ENCODE measurements at places on chromosomes 1 and 21.
A peak's percentile ranks its signal among the peaks of the same experiment; 100 is the strongest.

DNA sequence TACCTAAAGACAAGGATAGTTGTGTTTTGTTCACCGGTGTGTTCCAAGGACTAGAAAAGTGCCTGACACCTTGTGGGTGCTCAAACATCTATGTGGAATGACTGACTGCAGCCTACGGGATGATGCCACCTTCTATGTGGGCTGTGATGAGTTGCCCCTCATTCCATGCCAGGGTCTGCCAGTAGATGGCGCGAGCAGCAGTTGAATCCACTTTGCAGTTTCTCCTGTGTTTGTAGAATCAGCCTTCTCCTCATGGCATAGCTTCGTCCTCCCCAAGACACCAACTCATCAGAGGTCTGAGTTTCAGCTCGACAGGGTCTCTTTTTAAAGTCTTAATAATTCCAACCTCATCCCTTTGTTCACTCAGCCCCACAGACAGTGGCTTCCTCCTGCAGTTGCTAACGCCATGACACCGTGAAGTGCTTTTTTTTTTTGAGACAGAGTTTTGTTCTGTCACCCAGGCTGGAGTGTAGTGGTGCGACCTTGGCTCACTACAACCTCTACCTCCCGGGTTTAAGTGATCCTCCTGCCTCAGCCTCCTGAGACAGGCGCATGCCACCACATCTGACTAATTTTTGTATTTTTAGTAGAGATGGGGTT is 133.7 kb downstream of the CAPN8 start:
- DNase-seq: no peak

DNA sequence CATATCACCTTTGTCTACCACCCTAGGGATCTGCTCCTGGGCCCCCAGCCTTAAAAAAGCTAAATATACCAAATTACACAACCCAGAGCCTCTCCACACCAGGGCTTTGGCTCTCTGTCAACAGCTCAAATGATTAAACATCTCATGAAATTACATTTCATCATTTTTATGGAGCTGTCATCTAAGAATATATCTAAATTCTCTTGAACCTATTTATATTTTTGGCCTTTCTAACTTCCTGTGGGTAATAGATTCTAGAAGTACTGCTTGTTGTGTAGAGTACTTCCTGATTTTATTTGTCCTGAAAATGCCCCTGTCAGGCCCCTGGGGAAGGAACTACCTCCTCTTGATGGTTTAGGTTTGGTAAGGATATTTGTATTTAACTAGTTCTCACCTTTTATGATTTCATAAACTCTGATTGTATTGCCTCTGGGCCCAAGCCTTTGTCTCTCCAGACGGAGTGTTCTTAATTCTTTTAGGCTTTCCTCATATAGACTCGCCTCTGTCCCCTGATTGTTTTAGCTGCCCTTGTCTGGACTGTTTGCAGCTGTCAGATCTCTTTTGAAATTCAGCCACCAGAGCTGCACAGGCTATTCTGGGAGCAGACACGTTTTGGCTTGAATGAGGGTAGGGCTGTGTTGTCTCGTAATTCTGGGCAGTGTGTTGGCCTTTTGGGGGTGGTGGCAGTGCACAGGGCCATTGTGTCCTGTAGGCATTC is 16.6 kb downstream of the MYOG start:
- peak; percentile 25 for DNase-seq

DNA sequence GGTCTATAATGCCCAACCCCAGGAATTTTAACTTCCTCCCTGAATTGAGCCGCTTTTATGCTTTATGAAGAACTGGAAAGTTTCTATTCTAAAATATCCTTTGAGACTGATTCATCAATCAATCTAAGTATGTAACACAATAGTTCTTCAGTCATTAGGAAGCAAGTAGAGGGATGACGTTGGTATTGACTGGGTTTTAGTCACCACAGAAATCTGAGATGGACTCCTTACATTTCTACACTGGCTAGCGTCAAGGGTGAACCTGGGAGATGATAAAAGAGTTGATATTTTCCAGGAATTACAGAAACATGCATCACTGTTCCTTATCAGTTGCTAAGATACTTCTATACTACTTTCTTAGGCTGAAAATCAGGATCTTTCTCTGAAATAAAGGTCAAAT is 308.0 kb downstream of the HMCN1 start:
- DNase-seq: no peak

GRCh38 chr1:47433477-47434050 is 4.3 kb upstream of the FOXD2 start:
- no peak for DNase-seq

GRCh38 chr1:227742738-227743715 is 7.8 kb downstream of the SNAP47 start:
- DNase-seq: no peak

- DNase-seq: no peak
These were observed 82.8 kb downstream of the AXDND1 start for GRCh38 chr1:179448437-179449149.

GRCh38 chr1:160342526-160342925 is 524 bp downstream of the COPA start:
- DNase-seq: no peak

DNA sequence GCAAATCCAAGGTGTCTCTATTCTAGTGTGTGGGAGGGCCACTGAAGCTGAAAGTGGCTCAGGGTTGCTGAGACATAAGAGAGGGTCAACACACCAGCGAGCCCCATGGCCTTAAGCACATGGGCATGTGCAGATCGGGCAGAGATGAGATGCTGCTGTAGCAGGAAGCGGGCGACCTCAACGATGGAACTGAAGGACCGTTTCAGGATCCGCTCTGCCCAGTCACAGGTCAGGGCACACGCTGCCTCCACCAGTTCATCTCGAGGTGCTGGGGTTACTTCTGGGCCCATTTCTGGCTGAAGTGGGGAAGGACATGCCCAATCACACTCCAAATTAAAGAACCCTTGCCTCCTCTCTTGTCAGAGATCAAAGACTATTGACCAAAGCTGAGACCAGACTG is 3.5 kb downstream of the RFX5 start:
- no peak for DNase-seq

GRCh38 chr21:37484535-37485474 is 118.2 kb downstream of the DYRK1A start:
- no peak for DNase-seq

DNA sequence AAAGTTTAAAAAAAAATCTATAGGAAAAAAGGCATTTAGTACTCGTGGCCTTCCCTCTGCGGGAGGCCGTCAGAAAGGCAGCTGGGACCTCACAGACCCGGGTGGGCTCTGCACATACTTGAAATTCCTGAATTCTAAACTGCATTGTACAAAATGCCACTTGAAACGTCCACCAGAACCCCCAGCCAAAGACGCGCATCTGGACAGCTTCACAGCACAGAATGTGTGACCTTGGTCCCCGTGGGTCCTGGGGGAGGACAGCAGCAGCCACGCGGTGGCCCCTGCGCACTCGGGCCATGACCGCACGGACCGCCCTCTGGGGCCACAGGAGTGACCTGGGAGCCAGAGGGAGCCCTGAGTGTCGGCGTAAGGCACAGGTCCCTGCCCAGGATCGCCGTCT is 20.6 kb upstream of the MRPS14 start:
- DNase-seq: no peak

DNA sequence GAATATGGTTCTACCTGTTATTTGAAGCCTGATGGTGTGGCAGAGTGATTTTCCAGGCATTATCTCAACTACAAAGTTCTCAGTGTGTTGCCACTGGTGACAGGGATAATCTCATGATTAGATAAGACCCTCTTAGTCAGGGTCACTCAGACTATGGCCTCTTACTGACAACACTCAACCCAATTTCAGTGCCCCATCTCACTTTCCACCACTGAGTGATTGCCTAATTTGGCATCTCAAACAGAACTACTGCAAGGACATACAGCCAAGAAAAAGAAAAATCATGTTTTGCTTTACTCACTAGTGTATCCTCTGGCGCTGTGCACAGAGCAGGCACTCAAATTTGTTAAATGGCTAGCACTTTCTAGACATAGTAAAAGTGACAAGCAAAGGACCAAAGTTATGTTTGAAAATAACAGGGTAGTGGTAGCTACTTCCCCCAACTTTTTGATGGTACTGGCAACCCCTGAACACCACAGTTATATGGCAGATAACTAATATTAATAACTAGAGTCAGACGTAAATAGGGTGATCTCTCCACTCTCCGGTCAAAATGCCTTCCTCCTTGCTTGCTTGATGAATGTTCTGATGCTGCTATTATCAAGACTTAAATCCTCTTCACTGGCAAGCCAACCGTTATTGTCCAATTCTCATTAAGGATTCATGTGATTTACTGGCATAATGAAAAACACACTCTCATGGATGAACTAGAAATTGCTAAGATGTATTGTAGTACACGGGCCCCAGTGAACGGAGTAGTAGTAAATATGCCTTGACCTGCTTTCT is 37.1 kb upstream of the SLC30A10 start:
- no peak for DNase-seq

GRCh38 chr21:35840197-35840799 is 220.0 kb downstream of the SETD4 start:
- peak; percentile 69 for DNase-seq

DNA sequence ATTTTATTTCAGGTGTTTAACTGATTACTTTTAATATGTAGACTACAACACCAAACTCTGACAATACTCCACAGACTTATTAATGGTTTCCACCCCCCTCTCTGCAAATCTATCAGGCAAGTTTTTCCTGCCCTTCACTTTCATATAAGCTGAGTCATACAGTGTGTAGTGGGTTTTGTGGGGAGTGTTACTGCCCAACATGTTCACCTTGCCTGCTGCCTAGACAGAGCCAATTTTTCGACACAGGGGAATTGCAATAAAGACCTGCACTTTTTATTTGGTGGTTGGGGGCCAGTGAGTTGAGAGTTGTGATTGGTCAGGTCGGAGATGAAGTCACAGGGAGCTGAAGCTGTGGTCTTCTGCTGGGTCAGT is 119.7 kb downstream of the PPIAL4G start:
- DNase-seq: no peak

- no peak for DNase-seq
These were observed 78.9 kb downstream of the OBSCN start for GRCh38 chr1:228286505-228287417.

GRCh38 chr1:25534410-25534788 is 9.0 kb upstream of the LDLRAP1 start:
- no peak for DNase-seq

DNA sequence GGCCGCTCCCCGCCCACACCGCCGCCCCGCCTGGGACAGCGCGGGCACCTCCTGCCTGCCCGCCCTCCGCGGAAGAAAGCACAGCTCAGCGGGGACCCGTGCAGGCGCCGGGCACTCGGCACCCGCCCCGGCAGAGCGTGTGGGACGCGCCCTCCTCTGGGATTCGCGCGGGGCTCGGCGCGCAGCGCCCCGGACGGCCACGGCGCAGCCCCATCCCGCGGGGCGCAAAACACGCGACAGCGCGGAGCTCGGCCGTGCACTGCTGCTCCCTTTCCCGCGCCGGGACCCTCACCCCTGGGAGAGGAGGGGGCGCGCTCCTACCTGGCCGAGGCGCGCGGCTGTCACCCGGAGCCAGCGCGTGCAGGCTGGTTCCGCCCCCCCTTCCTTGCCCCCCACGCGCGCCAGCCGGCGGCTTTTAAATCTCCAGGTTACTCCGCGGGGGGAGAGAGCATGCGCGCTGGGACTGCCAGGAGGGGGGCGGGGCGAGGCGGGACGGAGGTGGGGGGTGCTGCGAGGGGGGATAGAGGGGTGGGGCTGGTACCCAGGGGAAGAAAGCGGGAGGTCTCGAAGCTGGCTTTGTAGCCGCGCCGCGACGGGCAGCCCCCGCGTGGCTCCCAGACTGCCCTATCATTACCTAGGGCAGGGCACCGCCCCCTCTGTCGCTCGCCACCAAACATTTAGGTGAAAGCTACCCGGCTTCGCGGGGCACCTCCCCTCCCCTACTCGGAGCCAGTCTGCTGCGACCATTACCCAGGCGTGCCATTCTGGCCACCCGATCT is at the start of gene SLC45A3:
TSS of gene SLC45A3 (minus strand) at position 437 of the 779 bp plus-strand sequence. CDS start 15,853 bp downstream, outside the sequence.
- DNase-seq: no peak

- no peak for DNase-seq
These were observed 156.8 kb downstream of the NTPCR start for GRCh38 chr1:233107130-233107660.

GRCh38 chr1:170495006-170495405 is 37.0 kb upstream of the GORAB start:
- DNase-seq: no peak

DNA sequence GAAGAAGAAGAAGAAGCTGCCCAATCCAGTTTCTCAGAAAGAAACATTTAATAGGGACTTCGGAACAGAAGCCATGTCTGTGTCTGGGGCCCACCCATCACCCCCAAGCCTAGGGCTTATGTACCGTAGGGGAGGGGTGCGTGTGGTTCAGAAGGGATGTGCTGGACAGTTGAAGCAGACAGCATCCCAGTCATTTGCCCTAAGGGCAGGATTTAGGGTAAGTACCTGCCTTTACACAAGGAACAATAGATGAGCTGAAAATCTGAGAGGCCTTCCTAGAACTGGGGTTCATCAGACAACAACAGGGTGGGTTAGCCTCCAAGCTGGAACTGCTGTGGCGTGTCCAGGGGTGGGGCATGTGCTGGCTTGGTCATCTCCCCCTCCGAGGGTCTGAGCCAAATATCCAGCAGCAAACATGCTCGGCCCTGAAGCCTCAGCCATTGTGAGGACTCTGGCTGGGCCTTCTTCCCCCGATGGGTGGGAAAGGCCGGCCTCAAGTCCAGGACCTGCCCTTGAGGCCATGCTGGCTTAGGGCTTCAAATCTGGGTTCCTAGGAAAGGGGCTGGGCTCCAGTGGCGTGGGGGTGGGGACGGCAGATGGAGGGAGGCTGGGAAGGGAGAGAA is 12.1 kb downstream of the CSTB start:
- DNase-seq: no peak

- no peak for DNase-seq
These were observed 33.1 kb upstream of the LBR start for GRCh38 chr1:225460737-225461532.

- DNase-seq: no peak
These were observed 763.6 kb downstream of the ADGRL2 start for GRCh38 chr1:82564333-82564732.

GRCh38 chr1:63674865-63675419 is 81.7 kb downstream of the PGM1 start:
- no peak for DNase-seq

DNA sequence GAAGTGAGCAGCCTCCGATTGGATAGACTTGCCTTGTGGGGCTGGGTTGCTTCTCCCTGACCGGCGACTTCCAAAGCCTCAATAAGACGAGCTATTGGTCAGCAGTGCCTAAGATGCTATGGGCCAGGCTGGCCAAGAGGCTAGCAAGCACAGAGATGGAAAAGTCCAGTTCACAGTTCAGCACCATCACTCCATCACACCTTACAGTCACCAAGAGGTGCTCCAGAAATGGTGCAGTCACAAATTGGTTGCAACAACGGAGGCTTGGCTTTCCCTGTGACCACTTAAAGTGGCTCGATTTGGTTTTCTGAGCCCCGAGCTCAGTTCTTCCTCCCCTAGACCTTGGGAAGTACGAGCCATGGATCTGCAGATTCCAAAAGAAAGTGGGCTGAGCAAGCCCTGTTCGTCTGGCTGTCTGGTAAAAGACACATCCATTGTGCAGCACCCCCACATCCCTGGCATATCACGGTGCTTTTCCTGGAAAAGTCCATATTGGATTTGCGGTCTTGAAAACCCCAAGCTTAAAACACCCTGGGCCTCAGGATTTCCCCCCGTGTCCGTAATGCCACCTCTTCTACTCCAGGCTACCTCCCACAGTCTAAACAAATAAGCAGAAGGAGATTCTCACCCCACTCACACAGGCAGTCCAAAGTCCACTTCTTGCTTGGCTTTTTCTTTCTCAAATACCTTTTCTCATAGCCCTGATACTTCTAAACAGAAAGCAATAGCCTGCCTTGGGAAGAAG is 1.3 kb downstream of the SLAMF1 start:
- DNase-seq: no peak

- no peak for DNase-seq
These were observed 80.8 kb upstream of the SLC2A1 start for GRCh38 chr1:43039228-43040055.

- no peak for DNase-seq
These were observed 11.4 kb downstream of the EMC1 start for GRCh38 chr1:19239876-19240275.

All from fibroblast of skin of left quadriceps (primary cell).